ENCODE measurements at places on chromosomes 7 and 10.
A peak's percentile ranks its signal among the peaks of the same experiment; 100 is the strongest.

DNA sequence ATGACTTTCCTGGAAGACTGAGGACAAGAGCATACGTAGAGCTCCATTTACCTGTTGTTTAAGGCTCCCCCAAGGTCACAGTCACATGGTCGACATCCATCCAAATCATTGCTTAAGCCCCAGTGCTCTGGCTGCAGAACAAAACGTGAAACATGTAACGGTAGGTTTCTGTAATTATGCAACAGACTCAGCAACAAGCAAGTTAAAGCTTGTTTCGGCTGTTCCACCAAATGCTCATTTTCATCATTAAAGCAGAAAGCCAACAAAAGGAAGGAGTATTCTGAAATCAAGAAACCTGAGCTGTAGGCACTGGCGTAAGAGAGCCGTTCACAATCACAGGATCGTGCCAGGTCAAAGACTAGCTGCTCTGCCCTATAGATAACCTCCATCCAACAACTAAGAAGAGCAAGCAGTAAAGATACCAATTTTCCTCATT lies 30.0 kb downstream of the LAMB1 start:
- DNase-seq = no peak

DNA sequence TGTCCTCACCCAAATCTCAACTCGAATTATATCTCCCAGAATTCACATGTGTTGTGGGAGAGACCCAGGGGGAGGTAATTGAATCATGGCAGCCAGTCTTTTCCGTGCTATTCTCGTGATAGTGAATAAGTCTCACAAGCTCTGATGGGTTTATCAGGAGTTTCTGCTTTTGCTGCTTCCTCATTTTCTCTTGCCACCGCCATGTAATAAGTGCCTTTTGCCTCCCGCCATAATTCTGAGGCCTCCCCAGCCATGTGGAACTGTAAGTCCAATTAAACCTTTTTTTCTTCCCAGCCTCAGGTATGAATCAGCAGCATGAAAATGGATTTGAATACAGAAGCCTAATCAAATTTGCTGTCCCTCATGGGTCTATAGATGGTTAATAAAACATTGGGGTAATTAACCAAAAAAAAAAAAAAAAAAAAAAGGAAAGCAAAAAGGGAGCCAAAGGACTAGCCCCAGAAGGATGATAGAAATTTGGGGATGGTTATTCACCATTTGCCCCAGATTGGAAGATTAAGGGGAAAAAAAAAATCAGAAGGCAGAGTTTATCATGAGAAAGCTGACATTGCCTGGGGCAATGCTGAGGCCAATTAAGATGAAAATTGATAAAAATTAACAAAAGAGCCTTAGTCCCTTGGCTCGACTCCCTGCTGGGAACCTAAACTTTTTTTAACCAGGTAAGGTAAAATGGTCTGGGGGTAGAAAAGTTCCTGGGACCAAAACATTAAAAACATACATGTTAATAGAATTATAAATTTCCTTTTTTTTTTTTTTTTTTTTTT lies 27.6 kb downstream of the AVL9 start:
- no peak for DNase-seq

DNA sequence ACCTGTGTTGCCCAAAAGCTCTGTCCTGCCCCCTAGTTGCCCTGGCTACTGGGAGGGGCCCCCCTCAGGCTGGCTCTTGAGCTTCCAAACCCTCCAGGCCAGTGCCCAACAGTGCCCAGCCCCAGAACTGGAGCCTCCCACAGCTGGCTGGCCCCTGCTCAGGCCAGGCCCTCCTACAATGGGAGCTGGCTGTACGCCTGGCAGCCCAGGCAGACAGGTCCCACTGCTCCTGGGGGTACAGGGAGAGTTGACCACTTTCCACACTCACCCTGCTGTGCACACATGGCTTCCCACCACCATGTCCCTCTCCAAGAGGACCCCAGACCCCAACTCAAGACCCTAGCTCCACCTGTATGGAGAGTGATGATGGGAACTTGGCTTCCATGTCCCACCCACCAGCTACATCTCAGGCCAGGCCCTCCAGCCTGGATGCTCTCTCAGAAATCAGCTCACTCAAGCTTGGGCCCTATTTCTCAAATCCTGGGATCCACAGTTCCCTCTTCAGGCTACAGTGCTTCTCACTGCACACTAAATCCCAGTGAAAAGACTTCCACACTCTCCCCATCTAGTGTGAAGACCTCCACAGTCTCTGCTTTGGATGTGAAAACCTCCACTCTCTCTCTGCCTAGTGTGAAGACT lies 92.6 kb downstream of the OAT start:
- no peak for DNase-seq

DNA sequence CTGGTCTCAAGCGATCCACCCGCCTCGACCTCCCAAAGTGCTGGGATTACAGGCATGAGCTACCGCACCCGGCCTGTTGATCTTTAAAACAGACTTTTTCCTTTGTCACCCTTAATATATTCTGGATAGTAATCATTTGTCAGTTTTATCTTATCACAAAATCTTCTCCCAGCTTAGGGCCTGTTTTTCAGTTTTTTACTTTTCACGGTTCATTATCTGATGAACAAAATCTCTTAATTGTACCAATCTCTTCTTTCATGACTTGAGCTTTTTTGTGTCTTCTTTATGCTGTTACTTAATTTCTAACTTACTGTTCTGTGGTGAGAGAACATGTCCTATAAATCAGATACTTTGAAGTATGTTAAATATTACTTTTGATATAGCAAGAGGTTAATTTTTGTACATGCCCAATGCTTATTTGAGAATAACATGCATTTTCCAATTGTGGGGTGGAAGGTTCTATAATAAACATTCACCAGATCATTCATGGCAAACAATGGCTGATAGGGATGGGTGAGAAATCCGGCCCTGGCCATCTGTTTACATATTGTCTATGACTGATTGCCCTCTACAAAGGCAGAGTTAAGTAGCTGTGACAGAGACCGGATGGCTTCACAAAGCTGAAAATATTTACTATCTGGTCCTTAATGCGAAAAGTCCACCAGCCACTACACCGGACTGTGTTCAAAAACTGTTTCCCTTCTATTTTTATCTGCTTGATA lies 5.3 kb downstream of the PAPOLB start:
- DNase-seq = no peak

DNA sequence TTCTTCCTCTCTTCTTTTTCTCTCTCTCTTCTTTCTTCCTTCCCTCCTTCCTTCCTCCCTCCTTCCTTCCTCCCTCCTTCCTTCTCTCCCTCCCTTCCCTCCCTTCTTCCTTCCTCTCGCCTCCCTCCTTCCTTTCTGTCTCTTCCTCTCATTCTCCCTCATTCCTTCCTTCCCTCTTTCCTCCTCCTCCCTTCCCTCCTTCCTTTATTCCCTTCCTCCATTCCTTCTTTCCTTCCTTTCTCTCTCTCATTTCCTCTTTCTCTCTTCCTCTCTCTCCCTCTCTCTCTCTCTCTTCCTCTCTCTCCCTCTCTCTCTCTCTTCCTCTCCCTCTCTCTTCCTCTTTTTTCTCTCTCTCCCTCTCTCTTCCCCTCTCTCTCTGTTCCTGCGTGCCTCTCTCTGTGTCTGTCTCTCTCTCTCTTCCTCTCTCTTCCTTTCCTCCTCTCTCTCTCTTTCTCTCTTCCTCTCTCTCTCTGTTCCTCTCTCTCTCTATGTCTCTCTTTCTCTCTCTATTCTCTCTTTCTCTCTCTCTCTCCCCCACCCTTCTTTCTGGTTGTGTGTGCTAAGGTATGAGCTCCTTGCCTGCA lies 80.1 kb upstream of the PFKP start:
- no peak for DNase-seq

GRCh38 chr7:151923097-151923876 lies 33.0 kb upstream of the GALNTL5 start:
- DNase-seq = no peak

- no peak for DNase-seq
Measured at GRCh38 chr10:21176934-21177480, 279.9 kb upstream of the NEBL start.

- DNase-seq = peak; percentile 44
Measured at GRCh38 chr10:22554461-22555182, 159.8 kb downstream of the PIP4K2A start.

GRCh38 chr10:101952191-101952590 lies 103.8 kb downstream of the ARMH3 start:
- no peak for DNase-seq

DNA sequence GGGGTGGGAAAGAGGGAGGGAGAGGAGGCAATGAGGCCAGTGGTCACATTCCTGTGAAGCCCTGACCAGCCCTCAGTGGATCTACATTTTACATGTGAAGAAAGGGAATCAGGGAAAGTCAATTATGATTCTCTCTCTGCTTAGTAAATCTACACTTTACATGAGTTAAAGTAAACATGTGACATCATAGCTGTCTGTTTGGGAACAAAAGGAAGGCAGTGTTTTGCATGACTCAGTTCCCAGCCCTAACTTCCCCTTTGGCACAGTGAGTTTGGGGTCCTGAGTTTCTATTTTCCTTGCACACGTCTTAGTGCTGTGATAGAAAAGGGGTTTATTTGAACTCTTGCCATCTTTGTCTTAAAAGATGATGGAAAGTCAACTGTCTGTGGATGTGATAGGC lies 615.1 kb downstream of the SDK1 start:
- no peak for DNase-seq

- DNase-seq = peak; percentile 67
Measured at GRCh38 chr7:82594665-82595064, 151.1 kb upstream of the CACNA2D1 start.

DNA sequence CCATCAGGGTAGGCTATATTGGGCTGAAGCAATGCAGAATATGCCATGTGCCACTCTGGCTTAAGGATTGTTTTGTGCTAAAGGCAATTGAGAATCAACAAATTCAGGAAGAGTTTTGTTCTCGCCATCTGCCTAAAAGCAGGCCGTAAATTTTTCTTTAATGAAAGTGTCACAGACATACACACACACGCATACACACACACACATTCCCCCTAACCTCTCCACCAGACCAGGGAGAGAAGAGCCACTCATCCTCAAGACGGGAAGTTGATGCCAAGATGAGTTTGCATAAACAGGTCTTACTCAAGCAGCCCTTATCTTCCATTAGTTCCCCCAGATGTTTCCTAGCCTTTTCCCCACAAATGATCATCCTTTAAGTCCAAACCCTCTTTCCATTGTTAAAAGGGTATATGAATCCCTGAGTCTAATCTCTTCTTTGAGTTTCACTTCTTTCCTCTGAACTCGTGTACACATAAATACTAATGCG lies 59.6 kb upstream of the TRIM24 start:
- DNase-seq = no peak

DNA sequence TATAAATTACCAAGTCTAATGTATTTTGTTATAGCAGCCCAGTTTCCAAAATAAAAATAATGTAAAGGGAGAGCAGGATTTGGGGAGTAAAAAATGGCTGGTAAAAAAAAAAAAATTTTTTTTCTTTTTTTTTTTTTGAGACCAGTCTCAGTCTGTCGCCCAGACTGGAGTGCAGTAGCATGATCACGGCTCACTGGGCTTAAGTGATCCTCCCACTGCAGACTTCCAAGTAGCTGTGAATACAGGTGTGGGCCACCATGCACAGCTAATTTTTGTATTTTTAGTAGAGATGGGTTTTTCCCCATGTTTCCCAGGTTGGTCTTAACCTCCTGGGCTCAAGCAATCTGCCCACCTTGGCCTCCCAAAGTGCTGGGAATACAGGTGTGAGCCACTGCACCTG lies 4.8 kb upstream of the LSM8 start:
- no peak for DNase-seq

- no peak for DNase-seq
Measured at GRCh38 chr7:149856583-149856982, 17.2 kb upstream of the ATP6V0E2 start.

GRCh38 chr7:106462365-106462859 lies 177.6 kb upstream of the NAMPT start:
- no peak for DNase-seq

GRCh38 chr10:77328272-77328816 lies 309.3 kb downstream of the KCNMA1 start:
- DNase-seq = no peak

DNA sequence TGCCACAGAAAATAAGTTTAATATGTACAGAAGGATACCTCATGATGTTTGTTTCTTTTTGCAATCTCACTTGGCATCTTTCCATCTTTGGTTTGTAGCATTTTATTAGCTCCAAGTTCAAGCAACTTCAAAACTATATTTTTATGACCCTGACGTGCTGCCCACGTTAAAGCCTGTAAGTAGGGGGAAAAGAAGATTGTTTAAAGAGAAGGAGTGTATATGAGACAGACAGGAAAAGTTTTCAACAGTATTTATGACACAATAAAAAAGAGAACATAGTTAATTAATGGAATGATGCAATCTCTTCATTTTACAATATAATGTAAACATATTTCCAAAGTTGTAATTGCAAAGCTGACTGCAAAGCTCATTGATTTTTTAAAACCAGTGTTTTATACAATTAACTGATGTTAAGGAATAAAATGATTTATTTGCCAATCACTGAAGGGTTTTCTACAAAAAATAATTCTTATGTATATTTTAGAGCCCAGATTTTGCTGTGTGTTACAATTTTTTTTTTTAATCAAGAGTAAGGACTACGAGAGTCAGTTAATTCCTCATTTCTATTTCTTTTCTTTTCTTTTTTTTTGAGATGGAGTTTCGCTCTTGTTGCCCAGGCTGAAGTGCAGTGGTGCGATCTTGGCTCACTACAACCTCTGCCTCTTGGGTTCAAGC lies 42.5 kb downstream of the ASZ1 start:
- no peak for DNase-seq

DNA sequence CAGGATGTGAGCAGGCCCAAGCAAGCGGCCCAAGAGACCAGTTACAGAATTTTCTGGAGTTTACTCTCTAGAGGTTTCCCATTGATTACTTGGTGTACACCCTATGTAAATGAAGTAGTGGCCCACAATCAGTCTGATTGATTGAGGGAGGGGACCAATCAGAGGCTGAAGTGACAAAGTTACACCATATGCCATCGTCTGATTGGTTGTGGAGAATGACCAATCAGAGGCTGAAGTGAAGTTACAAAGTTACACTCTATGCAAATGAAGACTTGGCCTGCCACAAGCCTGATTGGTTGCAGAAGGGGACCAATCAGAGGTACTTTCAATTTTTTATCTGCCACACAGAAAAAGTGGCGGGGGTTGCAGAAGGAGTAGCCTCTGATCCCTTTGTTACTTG lies 83.7 kb downstream of the KIF20B start:
- no peak for DNase-seq

GRCh38 chr7:36635091-36635490 lies 89.2 kb downstream of the AOAH start:
- DNase-seq = no peak

- DNase-seq = no peak
Measured at GRCh38 chr10:43141421-43141820, 3.2 kb downstream of the CSGALNACT2 start.

- DNase-seq = no peak
Measured at GRCh38 chr7:151395036-151395367, 14.8 kb downstream of the WDR86 start.

GRCh38 chr10:78552261-78552811 lies 516.4 kb upstream of the ZMIZ1 start:
- no peak for DNase-seq

DNA sequence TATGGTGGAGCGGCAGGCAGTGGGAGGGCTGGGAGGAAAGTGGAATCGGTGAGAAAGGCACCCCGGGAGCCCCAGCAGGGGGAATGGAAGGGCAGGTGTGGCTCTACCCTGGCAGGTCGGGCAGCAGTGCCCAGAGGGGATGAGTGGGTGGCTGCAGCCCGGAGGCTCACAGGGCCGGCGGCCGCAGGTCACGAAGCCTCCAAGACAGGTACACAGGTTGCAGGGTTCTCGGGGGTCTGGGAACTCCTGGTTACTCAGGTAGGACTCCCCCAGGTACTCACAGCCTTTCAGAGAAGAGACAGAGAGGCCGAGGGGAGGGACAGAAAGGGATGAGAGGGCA lies 21.8 kb downstream of the KCP start:
- DNase-seq = no peak
